ENCODE measurements at places on chromosomes 16 and 17.
A peak's percentile ranks its signal among the peaks of the same experiment; 100 is the strongest.

DNA sequence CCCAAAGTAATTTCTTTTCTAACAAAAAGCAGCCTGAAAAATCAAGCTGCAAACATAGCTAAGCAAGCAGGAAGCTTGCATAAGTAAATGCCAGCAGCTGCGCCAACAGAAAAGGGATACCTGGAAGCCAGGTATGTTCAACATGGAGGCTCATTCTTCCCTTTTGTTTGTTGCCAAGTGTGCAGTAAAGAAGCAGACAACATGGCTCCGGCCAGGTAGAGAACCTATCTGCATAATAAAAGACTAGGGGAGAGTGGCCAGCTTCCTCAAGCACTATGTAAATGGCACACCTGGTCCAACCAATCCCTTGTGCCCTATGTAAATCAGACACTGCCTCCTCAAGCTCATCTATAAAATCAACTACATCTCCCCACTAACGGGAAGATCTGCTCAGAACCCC is 1407.0 kb downstream of the CDH11 start:
- DNase-seq, result no peak

- DNase-seq, result no peak
Observed at GRCh38 chr17:50371526-50371925, 1.5 kb downstream of the MRPL27 start.

DNA sequence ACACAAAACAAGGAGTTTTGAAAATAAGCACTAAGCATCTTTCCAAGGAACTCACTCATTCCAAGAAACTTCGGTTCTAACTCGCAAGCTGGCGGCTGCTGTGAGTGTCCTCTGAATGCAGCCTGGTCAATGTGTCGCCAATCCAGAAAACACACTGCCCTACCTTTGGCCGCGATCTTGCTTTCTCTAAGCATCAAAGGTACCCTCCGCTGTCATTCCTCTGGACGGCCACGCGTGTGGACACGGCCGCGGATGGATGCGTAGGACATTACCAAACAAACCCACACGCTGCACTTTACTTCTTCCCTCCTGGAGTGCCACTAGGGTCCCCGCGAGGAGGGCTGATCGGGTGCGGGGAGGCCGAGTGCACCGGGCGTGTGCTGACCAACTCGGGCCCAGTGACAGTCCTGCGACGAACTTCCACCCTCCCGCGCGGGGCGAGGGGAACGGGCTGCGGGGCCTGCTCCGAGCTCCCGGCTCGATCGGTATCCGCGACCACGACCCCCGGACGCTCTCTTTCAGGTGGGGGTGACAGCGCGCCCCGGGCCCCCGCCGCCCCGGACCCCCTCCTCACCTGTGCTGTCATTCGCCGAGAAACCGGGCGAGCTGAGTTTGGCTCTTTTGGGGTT is 1.1 kb downstream of the CREBBP start:
- DNase-seq, result no peak

GRCh38 chr17:49843774-49844350 is 4.0 kb downstream of the TAC4 start:
- DNase-seq, result peak; percentile 54

DNA sequence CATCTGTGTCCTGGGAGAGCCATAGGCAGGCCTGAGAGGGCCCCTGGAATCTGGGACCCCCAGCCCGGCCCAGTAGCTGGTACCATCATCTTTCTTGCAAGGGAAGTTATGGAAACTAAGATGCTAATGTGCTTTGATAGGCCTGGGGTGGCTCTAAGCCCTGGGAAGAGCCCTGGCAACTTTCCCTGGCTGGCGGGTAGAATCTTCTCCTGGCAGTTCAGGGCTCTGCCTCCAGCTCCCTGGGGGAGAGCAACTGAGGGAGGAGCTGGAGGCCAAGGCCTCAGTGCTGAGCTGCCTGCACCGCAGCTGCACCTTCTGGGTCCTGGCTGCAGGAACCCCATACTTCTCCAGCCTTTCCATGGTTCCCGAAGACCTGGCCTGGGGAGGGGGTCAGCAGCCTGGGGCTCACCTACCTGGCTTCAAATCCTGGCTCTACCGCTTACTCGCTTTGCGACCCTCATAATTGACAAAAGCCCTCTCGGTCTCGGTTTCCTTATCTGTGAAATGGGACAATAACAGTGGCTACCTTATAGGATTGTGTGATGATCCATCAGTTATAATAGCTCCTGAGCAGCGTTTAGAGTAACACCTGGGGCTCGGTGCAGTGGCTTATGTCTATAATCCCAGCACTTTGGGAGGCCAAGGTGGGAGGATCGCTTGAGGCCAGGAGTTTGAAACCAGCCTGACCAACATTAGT is 333.7 kb downstream of the SEC14L1 start:
- no peak for DNase-seq

DNA sequence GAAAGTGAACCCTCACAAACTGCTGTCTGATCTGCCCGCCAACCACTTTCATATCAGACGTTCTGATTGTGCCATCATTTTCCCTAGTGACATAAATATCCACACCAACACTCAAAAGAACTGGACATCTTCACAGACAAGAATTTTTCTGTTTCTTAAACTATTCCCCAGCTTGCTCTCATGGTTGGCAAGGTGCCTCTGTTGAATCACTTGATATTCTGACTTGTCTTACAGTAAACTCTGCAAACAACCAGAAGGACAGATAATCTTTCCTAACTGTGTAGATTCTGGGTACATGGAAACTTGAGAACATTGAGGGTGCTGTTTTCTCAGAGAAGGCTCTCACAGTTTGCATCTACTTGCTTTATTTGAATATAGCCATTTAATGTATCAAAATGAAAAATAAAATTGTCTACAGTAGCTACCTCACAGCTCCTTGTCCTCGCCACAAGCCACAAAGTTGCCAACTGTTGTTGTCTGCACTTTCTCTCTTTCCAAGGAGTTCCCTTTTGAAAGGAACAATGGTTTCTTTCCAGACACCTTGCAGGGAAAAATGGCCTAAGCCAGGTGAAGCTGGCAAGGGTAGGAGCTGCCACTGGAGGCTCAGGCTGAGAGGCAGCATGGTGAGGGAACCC is 46.0 kb upstream of the ADAMTS18 start:
- no peak for DNase-seq

DNA sequence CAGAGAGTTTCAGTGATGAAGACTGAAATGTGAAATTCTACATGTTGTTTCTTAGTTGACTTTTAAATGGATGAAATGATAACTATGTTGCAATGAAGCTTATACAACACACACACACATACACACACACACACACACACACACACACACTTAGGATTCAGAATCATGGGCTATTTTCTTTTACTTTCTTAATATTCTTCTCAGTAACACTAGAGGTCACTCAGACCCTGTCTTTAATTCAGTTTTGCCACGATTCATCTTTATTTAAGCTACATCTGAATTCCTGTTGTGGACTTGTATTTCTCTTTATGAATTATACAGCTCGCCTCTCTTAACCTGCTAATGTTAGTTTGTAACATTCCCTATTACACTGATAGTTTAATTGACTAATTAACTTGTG is 109.6 kb upstream of the GOT2 start:
- DNase-seq, result no peak

DNA sequence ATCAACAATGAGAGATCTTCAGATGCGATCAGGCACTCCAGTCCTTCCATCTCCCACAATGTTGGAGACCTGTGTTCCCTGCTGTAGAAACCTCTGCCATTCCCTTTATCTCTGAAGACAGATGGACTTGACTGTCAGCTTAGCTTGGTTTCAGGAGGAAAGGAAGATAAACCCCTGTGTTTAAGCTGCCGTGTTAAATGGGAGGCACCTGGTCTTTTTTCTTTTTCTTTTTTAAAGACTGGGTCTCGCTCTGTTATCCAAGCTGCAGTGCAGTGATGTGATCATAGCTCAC is 63.1 kb downstream of the USP22 start:
- no peak for DNase-seq

DNA sequence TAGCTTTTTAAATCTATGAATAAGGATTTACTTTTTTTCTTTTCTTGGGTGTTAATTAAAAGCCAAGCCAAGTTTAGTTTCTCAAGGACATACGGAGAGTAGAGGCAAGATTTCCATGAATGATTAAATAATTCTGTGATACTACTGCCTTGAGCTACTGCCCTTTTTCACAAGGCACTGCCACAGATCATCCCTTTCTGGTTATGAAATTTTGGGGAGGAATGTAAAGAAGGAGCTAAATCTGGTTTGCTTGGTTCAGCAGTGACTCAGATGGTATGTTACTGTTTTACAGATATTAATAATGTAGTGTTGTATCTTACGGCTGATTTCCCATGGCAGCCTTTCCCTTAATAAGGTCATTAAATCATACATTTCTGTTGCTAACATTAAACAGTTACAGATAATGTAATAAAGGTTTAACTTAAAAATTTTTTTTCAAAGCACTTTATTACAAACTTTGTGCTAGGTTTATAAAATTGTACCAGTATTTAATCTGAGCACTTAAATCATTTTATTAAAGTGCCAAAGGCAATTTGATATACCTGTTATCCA is 2.6 kb downstream of the WSB1 start:
- no peak for DNase-seq

DNA sequence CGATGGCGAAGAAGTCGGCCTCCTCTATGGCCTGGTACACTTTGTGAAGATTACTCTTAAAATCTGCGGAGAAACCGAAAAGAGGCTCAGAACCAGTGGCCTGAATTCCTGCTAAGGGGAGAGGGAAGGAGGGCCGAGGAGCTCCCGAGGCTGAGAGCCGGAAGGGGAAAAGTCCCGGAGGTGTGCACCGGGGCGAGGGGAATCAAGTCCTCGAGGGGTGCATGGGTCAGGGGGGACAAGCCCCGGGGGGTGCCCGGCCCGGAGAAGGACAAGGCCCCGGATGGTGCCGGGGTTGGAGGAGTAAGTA is 495 bp downstream of the PARN start:
- peak; percentile 17 for DNase-seq

GRCh38 chr16:69386596-69386995 is 789 bp upstream of the TERF2 start:
- DNase-seq, result no peak

GRCh38 chr17:74491626-74492025 is 25.2 kb downstream of the CD300A start:
- DNase-seq, result no peak
